ENCODE measurements at places on chromosomes 5 and 9.

GRCh38 chr9:12667892-12668291, 25.3 kb upstream of the TYRP1 start:
- DNase-seq = no peak

- no peak for DNase-seq
Observed at GRCh38 chr9:93085676-93086075, 10.3 kb upstream of the CARD19 start.

DNA sequence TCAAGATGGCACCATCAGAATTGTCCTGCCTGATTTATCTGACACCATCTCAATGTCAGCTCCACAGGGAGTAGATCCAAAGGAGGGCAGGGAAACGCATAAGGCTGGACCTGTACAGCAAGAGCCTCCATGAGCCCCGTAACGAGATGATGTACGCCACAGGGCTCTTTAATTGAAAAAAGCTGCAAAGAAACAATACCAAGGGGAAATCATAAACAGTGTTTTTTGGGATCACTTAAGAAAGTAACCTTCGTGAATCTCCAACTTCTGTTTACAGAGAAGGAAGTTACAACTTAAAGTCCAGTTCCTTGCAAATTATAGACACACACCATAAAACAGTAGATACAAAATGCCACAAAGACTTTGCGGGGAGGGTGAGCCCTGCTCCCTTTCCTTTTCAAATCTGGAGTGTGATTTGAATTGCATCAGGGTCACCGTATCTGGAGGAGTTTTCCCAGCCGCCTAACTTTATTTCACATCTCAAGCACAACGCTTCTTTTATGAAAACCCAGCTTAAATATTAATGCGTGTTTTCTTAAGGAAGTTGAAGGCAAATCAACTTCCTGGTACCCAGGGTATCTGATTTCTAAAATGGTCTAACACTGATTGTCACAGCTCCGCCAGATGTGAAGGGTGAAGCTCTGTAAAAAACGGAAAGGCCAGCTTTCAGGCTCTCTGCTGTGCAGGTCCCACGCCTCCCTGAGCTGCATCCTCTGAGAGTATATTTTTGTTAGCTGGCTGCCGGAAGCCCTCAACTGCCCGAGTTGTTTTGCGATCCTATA, 88.9 kb downstream of the EBF1 start:
- DNase-seq = peak; percentile 34

DNA sequence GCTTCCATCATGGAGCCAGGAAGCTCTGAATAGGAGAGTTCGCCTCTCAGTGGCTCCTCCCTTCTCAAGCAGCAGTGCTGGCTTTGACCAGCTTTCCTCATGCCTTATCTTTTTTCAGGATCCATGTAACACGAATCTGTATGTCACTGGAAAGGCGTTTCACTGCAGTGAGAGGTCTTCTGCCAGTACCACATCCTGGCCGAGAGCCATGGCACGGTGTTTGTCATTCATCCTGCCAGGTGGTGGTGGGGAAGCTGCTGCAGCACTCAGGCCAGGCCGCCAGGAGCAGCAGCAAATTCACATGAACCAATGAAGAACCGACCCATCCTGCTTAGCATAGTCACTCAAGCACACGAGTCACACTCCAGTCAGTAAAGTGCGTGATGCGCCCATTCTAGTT, 179.0 kb downstream of the FANCC start:
- no peak for DNase-seq

- peak; percentile 35 for DNase-seq
Observed at GRCh38 chr9:34547960-34548611, 25.3 kb upstream of the ENHO start.

DNA sequence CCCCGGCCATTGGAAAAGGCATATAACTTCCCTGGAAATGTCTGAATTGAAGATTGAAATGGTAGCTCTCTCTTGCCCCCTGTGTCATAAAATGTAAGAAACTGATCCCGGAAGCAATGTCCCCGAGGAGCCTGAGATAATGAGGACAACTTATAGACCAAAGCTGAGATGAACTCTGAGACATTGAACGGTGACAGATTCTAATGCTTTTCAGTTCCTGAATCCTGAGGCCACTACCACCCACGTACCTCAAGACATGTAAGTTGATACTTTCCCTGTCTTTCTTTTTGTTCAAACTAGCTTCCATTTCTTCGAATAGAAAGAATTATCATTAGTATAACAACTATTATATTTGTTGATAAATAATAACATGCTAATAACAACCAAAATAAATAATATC, 51.0 kb downstream of the KIF4B start:
- DNase-seq = no peak

DNA sequence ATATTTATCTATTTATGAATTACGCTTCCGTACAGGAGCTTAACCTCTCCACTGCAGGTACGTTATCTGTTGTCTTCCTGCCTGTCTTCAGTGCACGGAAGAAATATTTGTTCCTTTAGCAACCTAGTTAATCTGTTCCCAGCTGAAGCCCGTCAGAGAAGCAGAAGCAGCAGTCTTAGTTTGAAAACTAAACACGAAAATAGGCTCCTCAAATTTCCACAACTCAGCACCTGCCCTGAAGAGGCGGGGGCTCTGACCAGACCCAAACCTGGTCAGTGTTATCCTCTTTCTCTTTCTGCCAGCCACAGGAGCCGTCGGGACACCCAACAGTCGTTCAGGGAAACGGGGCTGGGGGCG, 462 bp downstream of the NUDCD2 start:
- no peak for DNase-seq

- peak; percentile 58 for DNase-seq
Observed at GRCh38 chr5:6633469-6634245, 417 bp downstream of the SRD5A1 start.

GRCh38 chr5:72460413-72460812, 46.8 kb downstream of the ZNF366 start:
- DNase-seq = no peak

GRCh38 chr5:17203329-17204132, 13.9 kb upstream of the BASP1 start:
- peak; percentile 64 for DNase-seq

DNA sequence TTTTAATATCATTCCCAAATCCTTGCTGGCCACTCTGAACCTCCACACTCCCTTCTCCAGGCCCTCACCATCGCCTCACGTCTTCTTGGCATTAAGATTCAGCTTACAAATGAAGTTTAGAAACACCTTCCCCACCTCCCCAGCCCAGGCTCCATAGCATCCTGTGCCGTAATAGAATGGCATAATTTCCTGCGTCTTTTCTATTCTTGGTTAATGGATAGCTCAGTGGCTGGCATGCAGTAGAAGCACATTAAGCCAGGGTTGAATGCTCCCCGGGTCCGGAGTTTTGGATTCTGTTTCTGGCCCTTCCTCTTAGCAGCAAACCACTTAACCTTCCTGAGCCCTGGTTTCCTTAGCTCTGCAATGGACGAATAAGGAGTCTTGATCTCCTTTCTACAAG, 13.8 kb downstream of the WWC1 start:
- no peak for DNase-seq

DNA sequence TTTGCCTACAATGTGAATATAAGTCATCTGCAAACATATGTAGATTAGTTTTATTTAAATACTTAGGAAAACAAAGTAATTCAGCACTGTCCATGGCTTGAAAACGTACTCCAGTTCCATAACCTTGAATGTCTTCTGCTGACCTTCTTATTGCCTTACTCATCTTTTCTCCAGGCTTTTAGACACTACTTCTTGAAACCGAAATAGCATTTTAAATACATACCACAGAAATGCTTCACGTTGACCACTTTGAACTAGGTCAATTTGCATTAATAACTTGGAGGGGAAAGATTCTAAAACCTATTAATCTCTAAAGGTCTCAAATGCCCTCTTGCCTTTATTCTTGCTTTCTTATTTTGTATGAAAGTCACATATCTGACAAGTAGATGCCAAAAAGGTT, 995.4 kb upstream of the ACO1 start:
- DNase-seq = no peak

DNA sequence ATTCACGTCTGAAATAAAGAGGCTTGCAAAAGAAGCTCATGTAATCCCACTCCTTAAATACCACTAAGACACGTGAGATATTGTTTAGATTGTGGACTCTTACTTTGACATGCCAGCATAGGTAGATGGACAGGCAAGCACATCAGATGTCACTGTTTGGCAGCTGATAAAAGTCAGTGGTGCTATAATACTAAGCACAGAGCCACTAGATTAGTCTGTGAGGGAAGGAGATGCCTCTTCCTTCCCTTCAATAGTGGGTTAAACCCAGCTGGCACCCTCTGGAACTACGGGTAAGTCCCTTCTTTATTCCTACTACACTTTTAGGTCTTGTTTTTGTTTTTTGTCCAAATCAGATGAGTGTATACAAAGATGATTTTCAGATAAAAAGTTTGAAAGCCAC, at the start of gene MYOT:
TSS of gene MYOT (plus strand) at position 197 of the 400 bp plus-strand sequence. CDS start 2,792 bp downstream, outside the sequence.
- DNase-seq = no peak

DNA sequence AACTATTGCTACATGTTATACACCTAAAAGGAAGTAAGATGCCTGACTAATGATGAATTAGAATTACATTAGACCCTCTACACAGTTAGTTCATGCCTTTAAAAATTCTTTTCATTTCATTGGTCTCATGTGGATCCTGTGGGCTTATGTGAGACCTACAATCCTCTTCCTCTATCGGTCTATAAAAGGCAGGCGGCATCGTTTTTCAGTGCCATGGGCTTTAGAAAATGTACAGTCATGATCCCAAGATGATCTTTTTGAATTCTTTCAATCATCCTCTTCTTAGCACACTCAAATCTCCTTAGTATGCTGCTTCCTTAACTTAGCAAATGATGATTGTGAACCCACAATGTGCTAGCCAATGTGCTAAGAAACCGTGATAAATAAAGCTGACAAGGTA, 193.9 kb downstream of the ZNF608 start:
- DNase-seq = no peak

- DNase-seq = peak; percentile 66
Observed at GRCh38 chr9:6680797-6681146, 35.2 kb upstream of the GLDC start.

GRCh38 chr5:55363856-55364255, 56.1 kb downstream of the MTREX start:
- no peak for DNase-seq

Data from inflammatory macrophage (primary cell).